DMS79 treated with DMSO at 0.1 percent for 48 hours (cell line): ENCODE measurements at places on chromosomes 3 and 15.
A peak's percentile ranks its signal among the peaks of the same experiment; 100 is the strongest.

DNA sequence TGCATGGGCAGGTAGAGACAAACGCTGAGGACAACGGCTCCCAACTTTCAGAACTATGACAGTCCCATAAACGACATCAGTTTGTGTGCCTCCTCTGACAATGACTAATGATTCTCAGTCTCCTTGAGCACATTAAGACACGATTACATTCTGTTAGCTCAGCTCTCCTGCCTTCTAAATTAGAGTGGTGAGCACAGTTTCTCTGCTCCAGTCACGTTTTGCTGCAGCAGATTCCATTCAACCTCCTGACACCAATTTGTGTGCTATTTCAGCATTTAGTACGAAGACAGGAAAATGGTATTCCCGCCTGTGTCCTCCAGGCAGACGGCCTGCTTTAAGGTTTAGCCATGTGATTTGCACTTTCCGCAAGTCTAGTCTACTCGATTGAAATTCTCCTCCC lies 458.4 kb upstream of the CFAP20DC start:
- DNase-seq, result no peak

DNA sequence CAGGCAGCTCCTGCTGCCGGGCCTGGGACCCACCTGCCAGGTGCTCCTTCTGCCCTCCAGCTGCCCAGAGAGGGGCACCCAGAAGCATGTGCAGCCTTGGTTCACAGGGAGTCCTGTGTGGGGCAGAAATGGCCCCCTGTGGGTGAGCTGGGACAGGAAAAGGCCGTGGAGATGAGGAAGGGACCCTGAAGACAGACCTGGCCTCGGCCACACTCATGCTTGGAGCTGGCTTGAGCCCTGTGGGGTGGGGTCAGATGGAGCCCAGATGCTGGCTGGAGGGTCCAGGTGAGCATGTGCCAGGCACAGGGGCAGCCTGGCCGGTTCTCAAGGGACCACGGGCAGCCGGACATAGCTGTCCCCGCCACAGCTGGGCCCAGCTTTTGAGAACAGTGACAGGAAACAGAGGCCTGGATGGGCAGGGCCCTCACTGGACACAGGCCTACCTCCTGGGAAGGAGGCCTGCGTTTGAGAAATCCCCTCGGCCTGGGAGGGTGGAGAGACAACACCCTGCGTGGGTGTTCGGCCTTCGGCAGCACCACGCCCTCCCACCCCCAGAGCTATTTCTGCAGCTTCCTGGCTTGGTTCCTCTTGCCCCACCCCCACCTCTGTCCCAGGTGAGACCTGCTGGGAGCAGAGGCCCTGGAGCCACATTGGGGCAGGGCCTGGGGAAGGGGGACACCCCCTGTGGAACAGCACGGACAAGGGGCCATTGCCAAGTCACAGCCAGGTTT lies 132.6 kb upstream of the MEF2A start:
- DNase-seq, result no peak

GRCh38 chr15:52780172-52780980 lies 9.8 kb downstream of the ONECUT1 start:
- DNase-seq, result peak; percentile 38

GRCh38 chr3:63232764-63233396 lies 45.2 kb upstream of the SYNPR start:
- peak; percentile 0 for DNase-seq

DNA sequence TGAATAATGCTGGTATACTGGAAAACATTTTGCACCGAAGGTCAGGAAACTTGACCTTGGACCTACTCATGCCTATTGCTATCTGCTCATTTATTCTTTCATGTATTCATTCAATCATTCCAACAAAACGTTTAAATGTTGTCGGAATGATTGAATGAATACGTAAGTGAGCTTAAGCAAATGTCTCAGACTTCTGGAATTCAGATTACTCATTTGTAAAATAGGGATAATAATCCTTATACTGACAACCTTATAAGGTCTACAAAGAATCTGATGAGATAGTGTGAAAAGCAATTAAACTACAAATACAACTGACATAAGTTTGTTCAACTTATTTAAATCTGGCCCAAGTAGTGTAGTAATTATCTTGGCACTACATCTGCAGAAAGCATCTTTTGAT lies 288.7 kb downstream of the WDR72 start:
- DNase-seq, result no peak

DNA sequence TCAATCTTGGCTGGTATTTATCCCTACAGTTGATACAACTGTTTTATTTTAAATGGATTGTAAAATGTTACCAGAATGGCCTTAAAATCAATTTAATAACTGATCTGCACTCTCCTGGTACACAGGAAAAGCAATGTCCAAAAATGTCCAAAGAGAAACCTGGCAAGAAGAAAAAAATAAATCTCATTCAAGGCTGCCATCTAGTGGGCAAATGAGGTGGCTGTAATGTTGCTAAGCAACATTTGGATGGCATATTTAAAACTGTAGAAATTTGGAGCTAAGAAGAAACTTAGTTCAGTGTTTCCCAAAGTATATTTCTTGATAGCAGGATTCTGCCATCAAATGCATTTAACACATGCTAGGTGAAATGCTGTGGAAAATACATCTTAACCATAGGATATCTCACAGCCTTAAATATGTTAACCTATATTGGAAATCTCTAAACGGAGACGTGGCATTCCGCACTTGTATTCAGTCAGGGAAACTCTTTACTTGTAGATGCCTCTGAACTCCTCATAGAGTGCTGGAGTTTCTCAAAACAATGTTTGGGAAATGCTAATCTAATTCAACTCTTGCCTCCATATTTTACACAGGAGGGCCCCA lies 216.8 kb downstream of the ERC2 start:
- peak; percentile 30 for DNase-seq

GRCh38 chr15:51232581-51232980 lies 105.8 kb downstream of the CYP19A1 start:
- DNase-seq, result no peak

- DNase-seq, result no peak
These were observed 94.3 kb downstream of the UACA start for GRCh38 chr15:70669006-70669602.

DNA sequence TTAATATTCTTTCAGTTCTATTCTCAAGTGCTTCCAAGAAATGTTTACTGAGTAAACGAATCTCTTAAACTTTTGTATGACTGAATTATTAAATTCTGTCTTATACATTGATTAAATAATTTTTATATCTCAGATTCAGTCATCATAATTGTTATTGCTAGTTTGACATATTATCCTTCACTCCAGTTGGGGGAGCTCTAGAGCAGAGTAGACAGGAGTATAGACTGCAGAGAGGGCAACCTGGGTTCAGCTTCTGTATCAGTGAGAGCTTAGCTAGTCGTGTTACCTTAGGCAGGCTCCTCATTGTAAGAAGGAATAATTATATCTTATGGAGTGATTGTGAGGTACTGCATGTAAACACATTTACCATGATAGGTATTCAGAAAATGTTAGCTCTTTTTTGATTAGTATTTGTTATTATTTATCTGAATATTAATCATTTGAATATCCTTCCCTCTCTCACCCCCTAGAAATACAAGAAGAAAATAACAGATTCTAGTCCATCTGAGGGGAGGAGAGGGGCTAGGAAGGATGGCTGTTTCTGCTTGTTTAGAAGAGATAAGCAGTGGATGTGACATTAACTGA lies 31.0 kb upstream of the ZCWPW2 start:
- DNase-seq, result no peak

GRCh38 chr3:176855213-176855612 lies 342.1 kb downstream of the TBL1XR1 start:
- no peak for DNase-seq

- no peak for DNase-seq
These were observed 144.8 kb upstream of the BHLHE40 start for GRCh38 chr3:4834403-4834866.

DNA sequence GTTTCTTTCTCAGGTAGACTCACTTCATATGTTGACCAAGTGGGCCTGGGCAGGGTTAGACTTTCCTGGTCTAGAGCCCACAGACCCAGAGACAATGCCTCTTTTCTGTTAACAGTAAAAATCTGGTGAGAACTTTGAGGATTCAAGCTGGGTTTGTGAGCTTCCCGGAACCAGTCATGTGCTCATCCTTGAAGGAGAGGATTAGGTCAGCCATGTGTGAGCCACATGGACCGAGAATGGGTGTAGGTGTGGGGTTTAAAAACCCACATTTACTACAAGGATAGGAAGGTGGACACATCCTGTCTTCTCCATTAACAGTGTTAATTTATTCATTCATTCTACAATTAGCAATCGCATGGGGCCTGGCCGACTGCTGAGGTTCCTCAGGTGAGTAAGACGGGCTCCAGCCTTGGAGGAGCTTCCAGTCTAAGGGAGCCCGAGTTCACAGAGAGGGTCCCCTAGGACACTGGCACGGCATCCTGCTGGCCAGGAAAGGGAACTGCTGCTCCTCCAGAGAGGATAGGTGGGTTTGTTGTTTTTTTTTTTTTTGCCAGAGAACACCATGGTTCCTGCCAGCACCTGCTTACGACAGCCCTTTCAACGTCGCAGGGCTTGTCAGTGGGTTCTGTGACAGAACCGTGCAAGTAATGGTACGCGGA lies 69.0 kb downstream of the SQOR start:
- no peak for DNase-seq

DNA sequence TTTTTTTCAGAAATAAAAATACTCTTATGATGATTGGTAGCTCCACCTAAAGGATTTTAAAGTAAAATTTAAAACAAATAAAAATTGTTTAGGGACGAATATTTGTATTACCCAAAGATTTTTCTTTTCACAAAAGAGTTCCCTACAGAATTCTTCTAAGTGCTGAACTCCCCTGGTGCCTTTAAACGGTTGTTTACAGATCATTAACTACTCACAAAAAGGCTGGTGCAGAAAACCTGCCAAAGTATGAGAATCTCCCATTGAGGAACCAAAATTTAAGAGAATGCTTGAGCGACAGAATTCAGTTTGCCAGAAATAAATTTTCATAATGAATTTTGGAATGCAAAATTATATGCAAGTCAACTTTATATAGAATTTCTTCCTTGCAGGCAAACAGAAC lies 497.8 kb upstream of the NR2F2 start:
- no peak for DNase-seq
